H9 (cell line): ENCODE measurements at places on chromosomes 11 and 22. TPM values are rescaled to one million over a fixed set of nuclear protein-coding genes. Genes with fewer than 3 reads are reported as not detected.

DNA sequence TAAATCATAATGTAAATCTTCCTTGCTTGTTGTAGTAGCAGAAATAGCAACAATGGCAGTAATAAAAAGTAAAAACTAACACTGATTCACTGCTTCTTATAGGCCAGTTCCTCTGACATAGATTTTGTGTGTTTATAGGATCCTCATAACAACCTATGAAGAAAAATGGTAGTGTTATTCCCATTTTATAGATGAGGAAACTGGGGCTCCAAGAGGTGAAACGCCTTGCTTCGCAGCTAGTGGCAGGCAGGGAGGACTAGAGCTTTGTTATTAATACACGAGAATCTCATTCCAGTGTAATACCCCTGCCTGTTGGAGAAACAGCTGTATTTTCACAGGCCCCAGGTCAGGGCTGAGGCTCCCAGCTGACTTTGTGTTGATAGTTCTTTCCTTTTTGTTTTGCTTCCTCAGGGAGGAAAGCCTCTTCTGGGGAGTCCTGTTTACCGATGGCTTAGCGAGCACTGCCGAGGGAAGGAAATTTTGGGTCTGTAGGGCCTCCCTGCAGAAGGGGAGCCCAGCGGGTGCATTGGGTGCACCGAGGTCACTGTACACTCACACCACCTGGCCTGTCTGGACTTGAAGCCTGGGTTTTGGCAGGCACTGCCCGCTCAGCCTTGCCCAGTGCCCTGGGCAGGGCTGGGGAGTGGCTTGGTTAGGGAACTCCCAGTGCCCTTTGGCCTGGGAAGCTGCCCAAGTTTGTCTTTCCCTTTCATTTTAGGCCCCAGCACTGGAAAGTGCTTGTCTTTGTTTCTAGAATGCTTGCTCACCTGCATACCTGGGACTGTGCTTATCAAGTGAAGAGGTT lies 13.5 kb downstream of the KIAA1671 start:
- DNase-seq: no peak

DNA sequence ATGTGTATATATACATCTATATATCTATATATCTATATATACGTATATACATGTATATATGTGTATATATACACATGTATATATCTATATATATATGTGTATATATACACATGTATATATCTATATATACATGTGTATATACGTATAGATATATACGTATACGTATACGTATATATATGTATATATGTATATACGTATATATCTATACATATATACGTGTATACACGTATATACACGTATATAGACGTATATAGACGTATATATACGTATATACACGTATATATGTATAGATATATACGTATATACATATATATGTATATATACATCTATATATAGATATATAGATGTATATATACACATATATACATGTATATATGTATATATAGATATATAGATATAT lies 25.1 kb upstream of the CAPRIN1 start:
- DNase-seq: no peak

E2F8 gene
- total RNA-seq: 11.0 and 11.3 TPM in 2 replicates

IL18BP gene
- 10.2 and 10.6 TPM in 2 replicates for total RNA-seq
